ENCODE measurements at places on chromosomes 3 and 15.

- DNase-seq: no peak
These were observed 244.8 kb downstream of the TLE3 start for GRCh38 chr15:69852916-69853315.

GRCh38 chr3:52190294-52191074 lies 7.5 kb upstream of the ALAS1 start:
- no peak for DNase-seq

DNA sequence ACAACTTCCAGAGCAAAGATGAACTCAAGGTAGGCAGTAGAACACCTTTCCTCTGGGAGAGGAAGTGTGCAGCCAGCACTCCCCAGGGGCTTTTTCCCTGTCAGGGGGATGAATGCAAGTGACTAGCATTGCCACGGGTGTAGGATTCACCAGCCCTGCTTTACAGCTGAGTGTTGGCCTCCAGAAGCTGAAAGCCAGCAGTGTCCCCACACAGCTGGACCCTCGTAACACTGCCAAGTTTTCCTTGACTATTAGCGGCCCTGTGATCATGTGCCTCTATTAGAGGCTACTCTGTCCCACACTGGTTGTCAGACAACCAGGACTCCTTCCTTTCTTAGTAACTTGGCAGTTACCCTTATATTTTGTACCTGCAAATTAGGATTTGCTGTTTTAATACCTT lies 104.9 kb upstream of the MANF start:
- no peak for DNase-seq

GRCh38 chr15:70532531-70533186 lies 230.7 kb downstream of the UACA start:
- no peak for DNase-seq

DNA sequence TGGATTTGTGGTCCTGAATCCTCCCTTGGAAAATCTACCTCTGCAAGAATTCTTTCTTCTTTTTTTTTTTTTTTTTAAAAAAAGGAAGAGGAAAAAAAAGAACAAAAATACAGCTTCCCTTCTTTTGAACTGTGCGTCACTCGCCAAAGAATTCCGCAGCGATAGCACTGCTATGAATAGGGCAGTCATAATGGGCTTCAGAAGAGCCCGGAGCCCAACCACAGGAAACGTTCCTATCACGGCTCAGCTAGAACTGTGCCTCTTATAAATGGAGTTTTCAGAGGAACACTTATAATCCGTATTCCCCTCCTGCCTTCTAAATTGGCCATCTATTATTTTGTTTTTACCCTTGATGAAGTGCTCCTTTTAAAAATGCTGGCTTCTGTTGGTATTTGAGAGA lies 227.7 kb downstream of the ADAMTS17 start:
- no peak for DNase-seq

GRCh38 chr3:113658107-113658506 lies 38.3 kb downstream of the USF3 start:
- no peak for DNase-seq

- DNase-seq: no peak
These were observed 692 bp downstream of the UBE2E2 start for GRCh38 chr3:23203708-23204330.

DNA sequence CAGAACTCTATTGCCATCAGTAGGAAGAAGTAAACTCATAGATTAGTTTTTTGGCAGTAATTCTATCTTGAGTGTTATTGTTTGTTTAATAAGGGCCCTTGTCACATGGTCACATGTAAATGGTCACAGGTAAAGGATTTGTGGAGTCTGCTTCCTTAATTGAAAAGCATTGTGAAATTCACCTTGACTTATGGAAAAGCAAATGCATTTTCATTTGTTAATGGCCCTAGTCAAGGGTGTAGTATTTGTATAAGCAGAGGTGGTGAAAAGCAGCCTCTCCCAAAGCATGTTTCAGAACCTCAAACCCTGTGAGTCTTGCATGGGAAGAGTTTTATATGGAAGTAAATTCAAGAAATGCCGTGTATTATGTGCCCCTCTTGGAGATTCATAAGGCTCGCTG lies 197.5 kb upstream of the NR2E3 start:
- DNase-seq: no peak

DNA sequence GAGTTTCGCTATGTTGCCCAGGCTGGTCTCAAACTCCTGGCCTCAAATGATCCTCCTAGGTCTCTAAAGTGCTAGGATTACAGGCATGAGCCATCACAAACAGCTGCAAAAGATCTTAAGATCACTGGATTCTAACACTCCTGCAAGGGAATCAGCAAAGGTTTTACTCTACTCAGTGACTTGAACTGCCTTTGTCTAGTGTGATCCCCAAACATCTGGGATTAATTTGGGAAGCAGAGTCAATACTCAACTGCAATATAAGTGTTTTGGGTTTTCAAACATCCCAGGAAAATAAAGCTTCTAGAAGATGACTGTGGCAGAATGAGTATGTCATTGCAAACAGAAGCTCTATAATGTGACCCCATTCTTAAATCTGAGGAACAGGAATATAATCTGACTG lies 7.2 kb downstream of the SPG21 start:
- DNase-seq: no peak

DNA sequence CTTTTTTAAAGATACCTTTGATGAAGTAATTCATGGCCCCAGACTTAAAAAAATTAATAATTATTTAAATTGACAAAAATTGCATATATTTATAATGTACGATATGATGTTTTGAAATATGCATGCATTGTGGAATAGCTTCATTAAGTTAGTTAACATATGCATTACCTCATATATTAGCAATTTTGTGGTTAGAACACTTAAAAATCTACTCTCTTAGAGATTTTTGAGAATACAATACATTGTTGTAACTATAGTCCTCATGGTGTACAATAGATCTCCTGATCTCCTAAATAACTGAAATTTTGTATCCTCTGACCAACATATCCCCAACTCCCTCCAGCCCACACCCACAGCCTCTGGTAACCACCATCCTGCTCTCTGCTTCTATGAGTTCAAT lies 104.1 kb downstream of the PEX5L start:
- DNase-seq: no peak

DNA sequence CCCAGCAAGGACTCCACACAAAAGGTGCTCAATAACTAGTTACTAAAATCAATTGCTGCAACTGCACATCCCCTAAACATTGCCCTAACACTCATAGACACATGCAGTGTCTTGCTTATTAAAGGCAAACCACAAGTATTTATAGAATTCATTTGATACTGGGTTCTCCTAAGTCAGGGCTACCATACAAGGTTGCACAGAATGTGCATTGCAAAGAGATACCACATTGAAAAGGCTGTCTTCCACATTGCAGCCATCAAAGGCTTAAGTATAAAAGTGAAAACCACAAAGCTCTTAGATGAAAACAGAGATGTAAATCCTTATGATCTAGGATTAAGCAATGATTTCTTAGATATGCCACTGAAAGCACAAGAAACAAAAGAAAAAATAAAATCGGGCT lies 33.6 kb upstream of the TOPAZ1 start:
- DNase-seq: no peak

DNA sequence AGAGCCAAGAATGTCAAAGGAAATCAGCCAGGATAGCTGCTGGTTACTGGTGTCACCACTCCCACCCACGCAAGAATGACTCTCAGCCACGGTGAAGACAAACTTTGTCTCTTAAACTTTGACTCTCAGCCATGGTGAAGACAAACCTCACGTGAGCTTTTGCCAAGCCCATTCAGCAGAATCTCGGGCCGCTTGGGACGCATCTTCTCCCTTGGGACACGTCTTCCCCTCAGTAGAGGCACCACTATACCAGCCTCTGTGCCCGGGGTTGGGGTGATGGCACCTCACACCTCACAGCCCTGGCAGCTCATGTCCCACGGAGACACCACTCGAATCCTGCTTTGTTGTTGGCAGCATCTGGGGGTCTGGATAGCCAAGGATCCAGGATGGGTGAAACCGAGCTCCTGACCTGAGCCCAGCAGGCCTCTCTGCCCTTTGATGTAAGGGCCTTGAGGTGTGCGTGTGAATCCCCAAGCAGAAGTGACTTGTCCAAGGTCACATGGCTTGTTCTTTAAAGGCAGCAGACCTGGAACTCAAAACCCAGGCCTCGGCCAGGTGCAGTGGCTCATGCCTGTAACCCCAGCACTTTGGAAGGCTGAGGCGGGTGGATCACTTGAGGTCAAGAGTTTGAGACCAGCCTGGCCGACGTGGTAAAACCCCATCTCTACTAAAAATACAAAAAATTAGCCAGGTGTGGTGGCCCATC lies 21.8 kb downstream of the RBPMS2 start:
- DNase-seq: no peak

- no peak for DNase-seq
These were observed 44.0 kb downstream of the MFSD1 start for GRCh38 chr3:158845765-158846350.

GRCh38 chr3:107220538-107220937 lies 156.7 kb upstream of the CCDC54 start:
- DNase-seq: no peak

DNA sequence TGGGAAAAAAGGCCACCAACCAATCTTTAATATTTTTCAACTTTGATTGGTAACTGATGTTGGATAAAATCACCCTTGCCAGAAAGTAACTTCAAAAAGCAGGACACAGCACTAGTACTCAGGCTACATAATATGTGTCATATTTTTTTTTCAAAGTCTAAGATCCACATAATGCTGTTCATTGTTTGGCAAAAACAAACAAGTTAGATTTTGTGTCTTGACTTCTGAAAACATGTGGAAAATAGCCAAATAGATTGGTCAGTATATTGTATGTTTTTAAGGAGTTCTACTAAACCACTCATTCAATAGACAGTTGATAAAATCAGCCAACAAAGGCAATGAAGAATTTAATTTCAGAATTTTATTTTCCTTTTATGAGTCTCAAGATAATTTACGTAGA lies 111.7 kb upstream of the CCDC54 start:
- no peak for DNase-seq

- DNase-seq: no peak
These were observed 74.7 kb downstream of the SPATA16 start for GRCh38 chr3:173066044-173067004.

- no peak for DNase-seq
These were observed 6.3 kb downstream of the MTMR10 start for GRCh38 chr15:30985081-30985531.

DNA sequence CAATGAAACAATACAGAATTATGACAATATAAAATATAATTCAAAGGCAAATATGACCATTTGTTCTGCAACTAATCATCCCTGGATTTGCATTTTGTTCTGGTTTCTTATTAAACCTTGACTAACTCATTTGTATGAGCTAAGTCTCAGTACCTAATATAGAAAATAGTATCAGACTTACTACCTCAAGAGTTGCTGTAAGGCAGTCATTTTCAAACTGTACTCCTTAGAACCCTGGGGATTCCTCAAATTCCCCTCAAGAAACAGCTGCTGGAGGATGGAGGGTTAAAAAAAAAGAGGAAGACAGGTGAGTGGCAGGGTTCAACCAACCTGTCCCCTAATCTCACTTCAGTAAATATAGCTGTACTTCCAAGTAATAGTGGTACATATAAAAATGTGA lies 11.1 kb downstream of the ZBTB11 start:
- no peak for DNase-seq

DNA sequence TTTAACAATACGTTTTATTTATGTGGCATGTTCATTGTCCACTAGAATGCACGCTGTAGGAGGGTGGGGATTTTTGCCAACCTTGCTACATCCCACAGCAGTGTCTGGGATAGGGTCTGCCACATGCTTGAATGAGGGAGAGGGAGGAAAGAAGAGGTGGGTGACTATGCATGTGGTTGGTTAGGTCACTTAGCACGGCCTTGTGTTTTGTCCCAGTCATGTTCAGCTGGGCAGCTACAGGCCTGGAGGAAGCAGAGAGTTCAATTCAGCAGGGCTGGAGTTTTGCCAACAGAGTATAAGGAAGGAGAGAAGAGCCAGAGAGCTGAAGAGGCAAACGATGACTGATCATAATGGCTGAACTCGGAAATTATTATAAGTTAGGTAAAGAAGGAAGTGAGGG lies 268.4 kb upstream of the NSMCE3 start:
- no peak for DNase-seq

GRCh38 chr3:49667701-49668413 lies 6.3 kb upstream of the APEH start:
- DNase-seq: no peak

GRCh38 chr15:40397688-40398412 lies 7.7 kb upstream of the IVD start:
- no peak for DNase-seq

- DNase-seq: no peak
These were observed 540 bp upstream of the RSRC1 start for GRCh38 chr3:158109295-158109803.

DNA sequence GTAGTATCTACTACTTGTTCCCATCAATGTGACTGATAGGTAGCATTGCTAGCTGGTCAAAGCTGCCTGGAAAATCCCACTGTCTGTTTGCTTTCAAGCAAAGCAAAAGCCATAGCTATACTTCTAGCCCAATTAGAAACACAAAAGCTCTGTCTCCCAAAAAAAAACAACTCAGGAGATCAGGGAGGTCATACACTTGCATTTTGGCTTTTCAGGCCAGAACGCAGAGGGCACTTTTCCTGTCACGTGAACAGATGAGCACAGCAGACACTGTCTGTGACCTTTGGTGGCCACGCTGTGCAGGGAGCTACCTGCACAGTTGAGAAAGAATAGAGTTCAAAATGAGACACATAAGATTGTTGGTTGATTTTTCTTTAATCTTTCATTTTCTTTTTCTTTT lies 441.7 kb upstream of the PDZRN3 start:
- DNase-seq: no peak

- peak; percentile 22 for DNase-seq
These were observed 67.1 kb downstream of the OXSM start for GRCh38 chr3:25856902-25857518.

DNA sequence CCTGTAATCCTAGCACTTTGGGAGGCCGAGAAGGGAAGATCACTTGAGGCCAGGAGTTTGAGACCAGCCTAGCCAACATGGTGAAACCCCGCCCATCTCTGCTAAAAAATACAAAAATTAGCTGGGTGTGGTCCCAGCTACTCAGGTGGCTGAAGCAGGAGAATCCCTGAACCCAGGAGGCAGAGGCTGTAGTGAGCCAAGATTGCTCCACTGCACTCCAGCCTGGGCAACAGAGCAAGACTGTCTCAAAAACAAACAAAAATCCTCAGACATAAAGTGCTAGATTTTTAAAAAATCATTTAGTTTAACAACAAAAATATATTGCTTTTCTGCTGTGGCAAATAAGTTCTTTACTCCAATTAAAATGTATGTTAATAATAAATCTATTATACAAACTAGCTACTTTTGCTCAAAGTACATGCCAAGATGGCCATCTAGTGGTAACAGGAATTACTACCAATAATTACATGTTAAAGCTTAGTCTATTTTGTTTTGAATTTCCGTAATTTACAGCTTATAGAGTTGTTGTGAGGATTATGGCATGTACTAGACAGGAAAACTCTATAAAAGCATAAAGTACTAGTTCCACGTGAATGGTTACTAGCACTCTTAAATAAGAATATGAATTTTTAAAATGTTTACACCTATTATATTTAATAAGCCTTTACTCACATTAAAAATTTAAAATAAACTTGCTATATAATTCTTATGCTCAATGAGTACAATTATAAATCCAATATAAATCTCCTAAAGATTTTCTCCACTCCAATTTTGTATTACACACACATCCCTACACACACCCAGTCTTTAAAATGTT lies 39.0 kb downstream of the GABPB1 start:
- peak; percentile 7 for DNase-seq

GRCh38 chr15:31283043-31283442 lies 43.6 kb upstream of the KLF13 start:
- no peak for DNase-seq

Measured in GF-D8 (cell line).